Muscle of leg (tissue), 16 donors: ENCODE measurements at places on chromosomes 12 and 14. TPM values are rescaled to one million over a fixed set of nuclear protein-coding genes. Genes with fewer than 3 reads are reported as not detected.

- peak; percentile 55 for DNase-seq
These were observed 382.5 kb upstream of the ATP2B1 start for GRCh38 chr12:90090929-90091651.

DNA sequence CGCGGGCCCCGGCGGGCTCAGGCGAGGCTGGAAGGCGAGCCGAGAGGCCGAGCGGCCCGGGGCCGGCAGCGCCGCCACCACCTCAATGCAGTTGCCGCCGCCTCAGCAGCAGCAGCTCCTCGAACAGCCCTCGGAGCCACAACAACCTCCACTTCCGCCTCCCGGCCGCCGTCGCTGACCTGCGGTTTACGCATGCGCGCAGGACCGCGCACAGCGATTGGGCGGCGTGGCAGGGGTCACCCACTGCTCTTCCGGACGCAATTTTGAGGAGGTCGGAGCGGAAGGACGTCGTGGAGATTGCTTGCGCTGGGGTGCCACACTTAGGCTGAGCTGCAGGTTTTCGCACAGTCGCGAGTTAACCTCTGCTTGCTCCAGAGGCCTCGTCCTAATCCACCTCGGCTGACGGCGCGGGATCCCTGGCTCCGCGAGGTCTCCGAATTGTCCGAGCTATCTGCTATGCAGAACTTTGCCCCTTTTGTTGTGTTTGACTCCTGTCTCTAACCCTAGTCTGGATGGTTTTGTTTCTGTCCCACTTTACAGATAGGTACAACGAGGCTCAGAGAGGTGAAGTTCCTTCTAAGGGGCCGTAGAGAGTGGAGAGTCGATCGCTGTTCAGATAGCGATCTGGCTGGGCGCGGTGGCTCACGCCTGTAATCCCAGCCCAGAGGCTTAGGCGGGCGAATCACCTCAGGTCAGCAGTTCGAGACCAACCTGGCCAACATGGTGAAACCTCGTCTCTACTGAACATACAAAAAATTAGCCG is at the start of the genes ACAD10 and BRAP:
Gene ACAD10, plus strand, starts transcription at position 243 of the 763 bp plus-strand sequence. CDS start 6,657 bp downstream, outside the sequence.
Gene BRAP, minus strand, starts transcription at position 146 of the 763 bp plus-strand sequence. CDS start 164 bp downstream, outside the sequence.
- peak; percentile 98 for DNase-seq

- peak; percentile 38 for DNase-seq
These were observed 75.7 kb downstream of the PITPNM2 start for GRCh38 chr12:123075087-123075645.

GRCh38 chr14:23355871-23356435 is 3.3 kb upstream of the SLC22A17 start:
- DNase-seq, result peak; percentile 17

GRCh38 chr12:105862163-105862821 is 276.5 kb downstream of the NUAK1 start:
- DNase-seq, result no peak

IGF1 gene
- total RNA-seq, result 26.5 TPM

GRCh38 chr14:55936691-55937090 is 181.5 kb upstream of the PELI2 start:
- DNase-seq, result no peak

DNA sequence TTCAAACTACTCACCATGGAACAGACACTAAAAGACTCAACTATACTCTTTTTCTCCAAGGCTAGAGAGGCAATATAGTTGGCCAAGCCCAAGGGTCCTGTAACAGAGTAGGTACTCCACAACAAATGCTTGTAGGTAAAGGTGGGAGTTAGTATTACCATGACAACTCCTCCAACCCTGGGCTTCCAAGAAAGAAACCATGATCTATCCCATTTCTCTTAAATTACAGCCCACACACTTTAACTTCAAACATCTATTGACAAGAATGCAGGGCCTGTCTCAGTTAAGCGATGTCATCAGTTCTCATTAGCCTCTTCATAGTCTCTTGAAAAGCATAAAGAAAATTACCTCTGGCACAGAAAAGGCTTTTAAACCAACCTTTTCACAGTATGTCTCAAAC is 25.0 kb downstream of the ERH start:
- DNase-seq, result no peak

DLGAP5 gene
- 12.4 TPM for total RNA-seq

DNA sequence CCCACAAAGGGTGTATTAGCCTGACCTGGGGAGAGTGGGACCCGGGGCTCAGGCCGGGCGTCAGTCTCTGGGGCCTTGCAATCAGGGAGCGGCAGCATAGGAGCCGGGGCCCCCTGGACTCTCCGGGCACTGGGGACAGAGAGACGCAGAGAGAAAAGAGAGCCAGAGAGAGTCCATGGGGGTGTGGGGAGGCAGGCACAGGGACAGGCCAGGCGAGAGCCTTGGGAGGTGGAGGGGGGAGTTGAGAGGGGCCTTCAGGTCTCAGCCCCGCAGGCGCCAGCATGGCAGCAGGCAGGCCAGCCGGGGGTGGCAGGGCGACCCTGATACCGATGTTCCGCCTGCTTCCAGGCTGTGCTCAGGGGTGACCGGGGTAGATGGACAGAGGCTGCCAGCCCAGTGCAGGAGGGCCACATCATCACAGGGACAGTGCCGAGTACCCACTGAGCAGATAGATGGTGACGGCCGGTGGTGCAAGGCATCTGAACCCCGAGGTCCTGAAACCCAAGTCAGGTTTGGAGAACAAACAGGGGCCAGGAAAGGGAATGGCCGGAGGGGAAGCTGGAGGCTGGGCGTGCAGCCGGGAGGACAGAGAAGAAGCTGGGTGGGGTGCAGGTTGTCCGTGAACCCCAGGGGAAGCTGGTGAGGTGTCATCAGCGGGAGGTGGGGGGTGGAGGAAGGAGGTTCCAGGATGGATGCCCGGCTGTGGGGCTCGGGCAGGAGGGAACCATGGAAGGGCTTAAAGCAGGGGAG is 2.9 kb downstream of the EXOC3L4 start:
- DNase-seq, result no peak

DNA sequence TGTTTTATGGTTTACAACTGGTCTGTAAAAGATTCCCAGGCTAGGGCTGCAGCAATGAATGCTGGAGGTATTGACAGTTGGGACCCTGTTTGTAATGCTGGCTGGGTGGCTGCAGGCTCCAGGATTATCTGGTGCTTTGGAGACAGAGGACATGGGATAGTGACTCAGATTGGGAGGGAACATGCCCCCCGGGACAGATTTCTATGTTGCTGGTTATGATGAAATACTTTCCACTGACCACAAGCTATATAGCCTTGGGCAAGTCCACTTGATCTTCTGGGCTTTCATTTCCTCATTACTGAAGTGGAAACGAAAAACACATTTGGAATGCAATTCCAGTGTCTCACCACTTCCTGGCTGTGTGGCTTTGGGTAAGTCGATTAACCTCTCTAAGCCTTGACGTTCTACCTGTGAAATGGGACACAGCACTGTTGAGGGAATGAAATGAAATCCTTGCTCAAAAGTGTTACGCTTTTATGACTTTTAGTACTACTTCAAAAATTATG is 6.3 kb upstream of the TPCN1 start:
- DNase-seq, result peak; percentile 84

DNA sequence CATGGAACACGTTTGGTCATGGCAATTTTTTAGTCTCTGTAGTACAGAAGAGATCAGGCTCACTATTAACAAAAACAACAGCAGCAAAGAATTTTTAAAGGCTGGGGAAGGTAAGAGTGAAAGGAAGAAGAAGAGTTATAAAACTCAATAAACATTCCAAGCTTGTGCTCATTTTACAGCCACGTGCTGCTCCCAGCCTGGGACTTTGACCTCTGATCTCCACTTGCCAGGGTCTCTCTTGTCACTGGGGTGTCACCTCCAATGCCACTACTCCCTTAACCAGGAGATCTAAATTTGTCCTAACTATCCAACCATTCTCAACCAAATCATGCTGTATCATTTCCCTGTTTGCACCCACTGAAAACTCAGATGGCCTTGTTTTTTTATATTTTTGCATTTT is 605.1 kb downstream of the VRK1 start:
- DNase-seq, result no peak

DNA sequence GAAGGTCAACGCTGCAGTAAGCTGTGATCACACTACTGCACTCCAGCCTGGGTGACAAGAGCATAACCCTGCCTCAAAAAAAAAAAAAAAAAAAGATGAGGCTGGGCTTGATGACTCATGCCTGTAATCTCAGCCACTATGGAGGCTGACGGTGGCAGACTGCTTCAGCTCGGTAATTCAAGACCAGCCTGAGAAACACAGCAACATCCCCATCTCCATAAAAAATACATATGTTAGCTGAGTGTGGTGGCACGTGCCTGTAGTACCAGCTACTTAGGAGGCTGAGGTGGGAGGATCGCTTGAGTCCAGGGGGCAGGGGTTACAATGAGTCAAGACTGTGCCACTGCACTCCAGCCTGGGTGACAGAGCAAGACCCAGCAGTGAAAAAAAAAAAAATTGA is 50.4 kb downstream of the GXYLT1 start:
- DNase-seq, result no peak

KRT1 gene
- total RNA-seq, result 0.35 TPM

DNA sequence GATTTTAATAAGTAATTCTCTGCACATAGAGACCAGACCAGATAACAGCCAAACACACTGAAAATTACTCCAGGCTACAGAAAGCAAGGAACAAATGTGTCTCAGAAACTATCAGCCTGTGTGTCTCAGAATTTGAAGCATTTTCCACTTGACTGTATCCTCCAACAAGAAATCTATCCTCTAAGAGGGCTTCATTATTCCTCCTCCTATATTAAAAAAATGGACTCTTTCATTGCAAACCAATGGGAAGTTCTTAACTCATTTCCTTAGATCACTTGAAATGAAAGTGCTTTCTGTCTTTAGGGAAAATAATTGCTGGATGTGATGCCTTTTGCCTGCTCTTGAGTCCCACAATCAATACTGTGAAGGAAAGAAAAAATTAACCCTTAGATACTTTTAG is 2.3 kb downstream of the ST8SIA1 start:
- peak; percentile 27 for DNase-seq

- no peak for DNase-seq
These were observed 184.0 kb downstream of the SRGAP1 start for GRCh38 chr12:64028541-64028940.

DNA sequence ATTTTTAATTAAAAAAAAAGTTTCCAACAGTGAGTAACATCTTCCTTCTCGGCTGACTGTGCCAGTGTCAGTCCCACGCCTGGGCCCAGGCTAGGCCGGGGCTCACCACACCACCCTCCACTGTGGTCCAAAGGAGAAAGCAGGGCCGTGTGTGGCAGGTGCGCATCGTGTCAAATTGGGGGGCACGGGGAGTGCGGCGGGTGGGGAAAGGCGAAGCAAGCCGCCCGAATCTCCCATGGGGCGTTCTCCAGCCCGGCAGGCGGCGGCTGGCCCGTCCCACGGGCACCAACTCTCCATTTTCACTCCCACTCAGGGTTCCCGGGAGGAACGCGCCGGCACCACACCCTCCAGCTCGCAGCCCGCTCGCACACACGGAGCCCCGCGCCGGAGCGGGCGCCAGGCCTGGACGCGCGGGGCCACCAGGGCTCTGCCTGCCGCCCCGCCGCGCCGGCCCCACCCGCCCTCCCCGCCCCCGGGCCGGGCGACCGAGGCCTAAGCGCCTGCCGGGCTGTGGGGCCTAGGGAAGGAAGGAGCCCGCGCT is 604 bp downstream of the EEA1 start:
- DNase-seq, result peak; percentile 61

DNA sequence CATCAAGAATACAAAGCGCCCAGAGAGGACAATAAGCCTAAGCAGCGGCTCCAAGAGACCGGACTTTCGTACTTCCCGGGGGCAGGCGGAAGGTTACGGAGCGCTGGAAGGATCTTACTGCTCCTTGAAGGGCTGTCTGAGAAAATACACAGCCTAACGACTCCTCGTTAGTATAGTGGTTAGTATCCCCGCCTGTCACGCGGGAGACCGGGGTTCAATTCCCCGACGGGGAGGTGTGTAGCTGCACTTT is 12.1 kb upstream of the TMPO start:
- peak; percentile 98 for DNase-seq

IL31 gene
- total RNA-seq, result not detected

DNA sequence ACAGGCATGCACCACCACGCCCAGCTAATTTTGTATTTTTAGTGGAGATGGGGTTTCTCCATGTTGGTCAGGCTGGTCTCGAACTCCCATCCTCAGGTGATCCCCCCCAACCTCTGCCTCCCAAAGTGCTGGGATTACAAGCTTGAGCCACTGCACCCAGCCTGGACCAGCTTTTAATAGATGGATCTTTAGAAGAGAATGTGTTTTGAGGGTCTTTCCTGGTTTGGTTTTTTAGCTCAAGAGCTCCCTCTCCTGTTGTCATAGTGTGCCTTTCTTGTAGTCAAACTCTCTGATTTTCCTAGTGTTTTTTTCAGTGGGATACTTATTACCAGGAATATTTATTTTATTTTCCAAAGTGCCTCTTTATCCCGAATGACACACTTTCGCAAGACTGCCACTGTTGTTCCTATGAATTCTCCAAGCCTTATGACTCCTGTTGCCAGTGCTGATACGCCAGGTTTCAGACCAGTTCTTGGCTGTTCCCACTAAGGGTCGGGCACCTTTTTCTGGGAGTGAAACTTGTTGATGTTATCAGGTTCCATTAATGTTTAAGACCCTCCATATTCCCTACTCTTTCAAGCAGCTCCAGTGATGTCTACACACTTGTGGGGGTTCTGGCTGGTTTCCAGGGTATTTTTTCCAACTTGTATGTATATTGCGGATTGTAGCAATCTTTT is 31.5 kb upstream of the LIMA1 start:
- peak; percentile 75 for DNase-seq

GRCh38 chr14:74896400-74896799 is 14.7 kb downstream of the DLST start:
- DNase-seq, result no peak

DNA sequence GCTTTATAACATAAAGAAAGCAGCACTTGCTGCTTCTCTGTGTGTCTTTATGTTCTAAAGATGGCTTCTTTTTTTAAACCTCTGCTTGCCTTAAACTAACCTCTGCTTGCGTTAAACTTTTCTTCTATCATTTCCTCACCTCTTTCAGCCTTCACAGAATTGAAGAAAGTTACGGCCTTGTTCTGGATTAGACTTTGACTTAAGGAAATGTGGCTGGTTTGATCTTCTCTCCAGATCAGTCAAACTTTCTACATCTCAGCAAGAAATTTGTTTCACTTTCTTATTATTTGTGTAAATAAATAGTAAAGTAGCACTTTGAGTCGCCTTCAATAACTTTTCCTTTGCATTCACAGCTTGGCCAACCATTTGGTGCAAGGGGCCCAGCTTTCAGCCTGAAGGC is 64.2 kb downstream of the CMAS start:
- DNase-seq, result no peak

GRCh38 chr12:130119241-130119861 is 42.9 kb upstream of the FZD10 start:
- no peak for DNase-seq

GRCh38 chr12:122079532-122080081 is 1.1 kb downstream of the MLXIP start:
- DNase-seq, result peak; percentile 44

C12orf56 gene
- 0.80 TPM for total RNA-seq

AKAP6 gene
- 87.1 TPM for total RNA-seq
